ENCODE measurements at places on chromosomes 5 and 9. TPM values are rescaled to one million over a fixed set of nuclear protein-coding genes. Genes with fewer than 3 reads are reported as not detected.

ANKRD20A1 gene
- total RNA-seq, result 5.9 TPM

SPATA31A3 gene
- not detected for total RNA-seq

FBXL7 gene
- 5.0 TPM for total RNA-seq

PPP2R2B gene
- 135 TPM for total RNA-seq

RORB gene
- 55.7 TPM for total RNA-seq

LCN12 gene
- total RNA-seq, result 0.94 TPM

CLIC3 gene
- not detected for total RNA-seq

CTNND2 gene
- 136 TPM for total RNA-seq

STPG3 gene
- not detected for total RNA-seq

CDH6 gene
- total RNA-seq, result 52.0 TPM

DIPK1B gene
- 37.9 TPM for total RNA-seq

PCDHGA11 gene
- 40.4 TPM for total RNA-seq

FGF10 gene
- total RNA-seq, result 1.3 TPM

SLC34A1 gene
- not detected for total RNA-seq

CCL28 gene
- total RNA-seq, result 0.94 TPM

LCN2 gene
- not detected for total RNA-seq

TNFSF8 gene
- 0.31 TPM for total RNA-seq

ISCA1 gene
- 73.6 TPM for total RNA-seq

COL15A1 gene
- 11.3 TPM for total RNA-seq

BRD8 gene
- total RNA-seq, result 95.8 TPM

DPYSL3 gene
- total RNA-seq, result 1,294 TPM

P4HA2 gene
- total RNA-seq, result 21.3 TPM
